ENCODE measurements at places on chromosomes 3 and 15.

- no peak for DNase-seq
Observed at GRCh38 chr3:17057321-17057720, 172.6 kb downstream of the PLCL2 start.

DNA sequence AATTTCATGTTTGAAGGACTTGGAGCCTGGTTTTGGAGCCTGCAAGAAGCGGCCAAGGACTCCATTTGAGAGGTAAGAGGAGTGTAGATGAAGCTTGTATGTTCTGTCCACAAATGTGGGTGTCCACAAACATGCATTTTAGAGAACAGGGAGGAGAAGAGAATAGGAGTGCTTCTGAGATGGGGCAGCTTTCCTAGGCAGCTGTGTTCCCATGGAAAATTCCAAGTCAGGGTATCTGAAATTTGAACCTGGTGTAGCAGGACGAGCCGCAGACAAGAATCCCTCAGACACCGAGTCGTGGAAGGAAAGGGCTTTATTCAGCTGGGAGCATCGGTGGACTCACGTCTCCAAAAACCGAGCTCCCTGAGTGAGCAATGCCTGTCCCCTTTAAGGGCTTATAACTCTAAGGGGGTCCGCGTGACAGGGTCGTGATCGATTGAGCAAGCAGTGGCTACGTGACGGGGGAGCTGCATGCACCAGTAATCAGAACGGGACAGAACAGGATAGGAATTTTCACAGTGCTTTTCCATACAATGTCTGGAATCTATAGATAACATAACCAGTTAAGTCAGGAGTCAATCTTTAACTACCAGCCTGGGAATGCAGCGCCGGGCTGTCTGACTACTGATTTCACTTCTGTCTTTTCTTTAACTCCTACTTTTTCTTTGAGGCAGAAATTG is 71.4 kb upstream of the WDR72 start:
- no peak for DNase-seq

GRCh38 chr3:55795296-55795695 is 308.2 kb upstream of the WNT5A start:
- DNase-seq: no peak

DNA sequence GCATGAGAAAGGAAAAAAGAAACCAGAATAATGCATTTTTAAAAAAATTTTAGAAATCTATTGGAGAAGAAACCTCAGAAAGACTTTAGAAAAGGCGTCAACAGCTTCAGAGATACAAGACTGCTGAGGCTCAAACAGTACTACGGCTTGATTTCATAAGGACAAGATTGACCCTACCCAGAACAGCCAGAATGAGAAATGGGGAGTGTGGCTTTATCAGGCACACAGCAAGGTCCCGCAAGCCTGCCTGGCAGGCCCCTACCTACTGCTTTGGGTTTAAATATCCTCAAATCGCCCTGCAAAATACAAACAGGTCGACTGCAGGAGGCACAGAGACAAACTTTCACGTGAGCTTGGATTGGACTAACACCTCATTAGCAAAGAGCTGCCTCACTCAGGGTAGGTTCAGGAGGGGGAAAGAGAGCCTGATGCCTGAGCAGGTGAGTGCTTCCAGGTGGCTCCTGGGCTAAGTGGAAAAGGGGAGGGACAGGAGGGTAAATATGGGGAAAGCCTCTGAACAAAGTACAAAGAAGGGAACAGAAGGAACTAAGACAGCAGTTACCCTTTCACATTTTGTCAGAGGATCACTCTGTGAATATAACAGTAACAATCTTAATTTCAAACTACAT is 87.5 kb downstream of the RORA start:
- DNase-seq: peak; percentile 67

- no peak for DNase-seq
Observed at GRCh38 chr3:32410367-32411246, 19.0 kb downstream of the CMTM7 start.

- DNase-seq: no peak
Observed at GRCh38 chr3:147872568-147872967, 463.4 kb downstream of the ZIC1 start.

Data from NCI-H2081 (cell line).